Right hindlimb (tissue), 1 donor: ENCODE measurements at places on chromosomes 5 and 9.

DNA sequence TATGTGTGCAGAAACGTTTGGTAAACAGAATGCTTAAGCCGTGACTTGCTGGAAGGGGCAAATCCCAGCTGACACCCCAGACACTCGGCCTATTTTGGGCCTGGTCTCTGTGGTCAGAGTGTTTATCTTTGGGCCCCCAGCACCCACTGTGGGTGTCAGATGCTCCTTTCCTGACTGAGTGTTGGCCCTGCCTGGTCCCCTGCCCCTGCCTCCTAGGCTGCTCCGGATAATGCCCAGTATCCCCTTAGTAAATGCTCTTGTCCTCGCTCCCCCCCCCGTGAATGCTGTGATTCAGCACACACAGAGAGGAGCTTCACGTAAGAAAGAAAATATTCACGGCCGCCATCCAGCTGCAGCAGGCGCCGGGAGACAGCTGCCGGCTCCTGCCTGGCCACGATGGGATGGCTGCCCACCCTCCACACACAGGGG lies 11.3 kb upstream of the ANGPTL2 start:
- DNase-seq: peak; percentile 89

DNA sequence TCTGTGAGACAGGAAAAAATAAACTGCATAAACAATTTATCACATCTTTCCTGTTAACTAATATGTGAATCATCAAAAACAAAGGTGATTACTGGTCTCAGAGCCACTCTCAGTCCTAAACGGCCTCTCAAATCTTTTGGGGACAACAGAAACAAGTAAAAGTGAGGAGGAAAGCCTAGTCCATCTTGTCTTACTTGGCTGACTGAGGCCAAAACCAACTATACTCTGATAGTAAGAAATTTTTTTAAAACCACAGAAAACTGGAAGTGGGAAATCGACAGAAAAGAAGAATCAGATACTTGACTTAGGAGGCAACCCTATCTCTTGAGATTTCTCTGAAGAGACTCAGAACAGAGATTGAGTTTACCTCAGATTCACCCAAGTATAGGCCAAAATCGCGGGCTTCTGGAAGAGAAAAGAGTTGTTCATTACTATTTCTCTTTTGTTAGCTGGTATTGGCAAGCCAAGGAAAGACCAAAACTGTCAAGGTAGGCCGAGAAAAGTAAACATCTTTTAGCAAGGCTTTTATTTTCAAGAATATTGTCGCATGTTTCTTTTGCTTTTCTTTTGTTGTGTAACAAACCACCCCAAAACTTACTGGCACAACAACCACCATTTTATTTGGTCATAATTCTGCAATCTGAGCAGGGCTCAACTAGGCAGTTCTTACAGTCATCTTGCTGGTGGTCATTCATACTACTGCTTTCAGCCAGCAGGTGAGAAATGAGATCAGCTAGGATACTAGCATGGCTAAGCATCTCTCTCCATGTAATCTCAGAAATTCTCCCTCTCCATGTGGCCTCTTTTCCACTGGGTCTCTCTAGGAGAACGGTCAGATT lies 46.1 kb downstream of the RFX3 start:
- no peak for DNase-seq

DNA sequence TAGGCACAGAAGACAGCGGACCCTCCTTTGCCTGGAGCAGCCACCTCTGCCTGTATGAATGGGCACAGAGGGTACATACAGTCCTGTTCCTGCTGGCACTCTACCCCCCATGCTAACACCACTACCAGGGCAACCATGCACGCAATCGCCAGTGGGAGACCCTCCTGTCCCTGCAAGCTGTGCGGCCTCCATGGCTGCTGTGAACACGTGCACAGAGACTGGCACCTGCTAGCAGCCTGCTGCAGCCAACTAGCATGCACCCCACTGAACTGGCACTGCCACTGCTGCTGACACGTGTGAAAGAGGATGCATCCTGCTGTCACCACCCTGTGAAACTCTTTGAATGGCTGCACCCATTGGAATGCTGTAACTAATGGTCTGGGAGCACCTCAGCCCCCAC lies 885.2 kb upstream of the ARRDC3 start:
- no peak for DNase-seq

DNA sequence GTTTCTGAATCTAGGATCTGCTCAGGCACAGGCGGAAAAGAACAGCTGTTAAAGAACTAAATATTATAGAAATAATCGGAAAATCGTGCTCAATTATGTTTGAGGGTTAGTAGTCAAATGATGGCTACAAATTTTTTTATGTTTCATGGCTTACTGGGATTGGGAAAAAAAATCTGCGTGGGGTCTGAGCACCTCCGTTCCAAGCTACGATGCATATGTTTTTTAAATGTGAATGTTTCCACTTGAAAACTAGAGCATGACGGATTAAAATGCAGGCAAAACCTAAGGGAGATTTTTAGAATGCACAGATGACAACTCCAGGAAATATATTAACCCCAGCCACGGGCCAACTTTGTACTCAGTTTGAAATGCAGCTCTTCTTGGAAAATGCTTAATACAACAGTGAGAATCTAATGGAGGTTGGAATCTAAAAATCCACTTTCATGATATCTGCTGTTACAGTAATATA lies 5.3 kb downstream of the OTP start:
- DNase-seq: no peak

DNA sequence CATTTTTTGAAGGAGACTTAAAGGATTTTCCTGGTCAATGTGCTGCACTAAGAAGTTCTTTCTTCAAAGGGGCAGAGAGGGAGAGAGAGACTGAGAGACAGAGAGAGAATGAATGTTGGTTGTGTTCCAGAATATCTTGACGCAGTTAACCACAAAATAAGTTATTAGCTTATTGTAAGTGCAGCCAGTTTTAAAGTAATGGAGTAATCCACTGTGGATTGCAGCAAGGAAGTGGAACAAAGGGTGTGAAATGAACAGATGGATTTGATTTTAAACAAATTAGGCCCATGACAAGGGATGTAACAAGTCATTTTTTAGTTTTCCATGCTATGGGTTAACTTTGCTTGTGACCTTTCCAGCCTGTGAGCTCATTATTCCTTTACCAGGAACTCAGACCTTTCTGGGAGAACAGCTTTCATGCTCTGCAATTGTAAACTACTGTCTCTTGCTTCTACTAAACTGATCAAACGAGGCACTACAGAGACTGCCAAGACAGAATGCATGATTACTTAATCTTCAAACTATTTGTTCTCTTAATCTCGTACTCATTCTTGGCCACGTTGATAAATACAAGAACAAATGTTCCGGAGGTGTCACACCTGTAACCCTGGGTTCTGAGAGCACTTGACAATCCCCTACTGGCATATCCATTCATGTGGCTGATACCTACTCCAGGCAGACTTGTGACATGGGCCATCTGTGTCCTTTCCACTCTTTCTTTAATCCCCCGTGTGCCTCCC lies 131.1 kb downstream of the TLE1 start:
- DNase-seq: peak; percentile 54

- DNase-seq: no peak
Observed at GRCh38 chr5:31133488-31133887, 60.0 kb upstream of the CDH6 start.

GRCh38 chr9:131503626-131504465 lies 1.1 kb downstream of the POMT1 start:
- DNase-seq: no peak

GRCh38 chr5:94111209-94112004 lies 370.0 kb upstream of the POU5F2 start:
- DNase-seq: peak; percentile 96

- no peak for DNase-seq
Observed at GRCh38 chr9:121714075-121714705, 62.8 kb downstream of the DAB2IP start.

- DNase-seq: no peak
Observed at GRCh38 chr5:53520813-53521212, 39.6 kb upstream of the NDUFS4 start.

- DNase-seq: no peak
Observed at GRCh38 chr9:128392302-128393144, 21.3 kb downstream of the URM1 start.

DNA sequence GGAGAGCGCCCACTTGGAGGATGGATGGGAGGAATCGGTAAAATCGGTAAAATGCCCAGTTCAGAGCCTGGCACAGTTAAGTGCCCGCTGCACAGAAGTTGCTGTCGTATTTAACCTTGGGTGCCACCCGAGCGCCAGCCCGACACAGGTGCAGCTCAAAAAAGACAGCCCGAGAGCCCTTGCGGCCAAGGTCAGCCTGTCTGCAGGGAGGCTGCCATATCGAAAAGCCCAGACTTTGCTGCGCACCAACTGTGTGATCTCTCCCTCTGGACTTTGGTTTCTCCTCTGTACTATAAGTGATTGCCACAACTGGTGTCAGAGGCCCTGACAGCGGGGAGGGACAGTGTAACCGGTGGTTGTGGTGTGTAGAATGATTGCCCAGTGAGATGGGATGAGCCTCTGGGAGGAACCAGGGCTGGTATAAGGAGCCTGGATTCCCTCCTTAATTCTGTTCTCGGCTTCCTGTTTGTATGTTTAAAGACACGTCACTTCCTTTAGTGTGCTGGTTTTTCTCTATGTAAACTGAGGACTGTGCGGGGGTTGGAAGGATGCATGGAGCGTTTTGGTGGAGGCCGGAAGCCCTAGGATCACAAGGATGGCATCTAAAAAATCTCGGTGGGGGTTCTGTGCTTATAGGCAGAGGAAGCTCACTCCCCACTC lies 792 bp downstream of the NTMT1 start:
- DNase-seq: no peak

DNA sequence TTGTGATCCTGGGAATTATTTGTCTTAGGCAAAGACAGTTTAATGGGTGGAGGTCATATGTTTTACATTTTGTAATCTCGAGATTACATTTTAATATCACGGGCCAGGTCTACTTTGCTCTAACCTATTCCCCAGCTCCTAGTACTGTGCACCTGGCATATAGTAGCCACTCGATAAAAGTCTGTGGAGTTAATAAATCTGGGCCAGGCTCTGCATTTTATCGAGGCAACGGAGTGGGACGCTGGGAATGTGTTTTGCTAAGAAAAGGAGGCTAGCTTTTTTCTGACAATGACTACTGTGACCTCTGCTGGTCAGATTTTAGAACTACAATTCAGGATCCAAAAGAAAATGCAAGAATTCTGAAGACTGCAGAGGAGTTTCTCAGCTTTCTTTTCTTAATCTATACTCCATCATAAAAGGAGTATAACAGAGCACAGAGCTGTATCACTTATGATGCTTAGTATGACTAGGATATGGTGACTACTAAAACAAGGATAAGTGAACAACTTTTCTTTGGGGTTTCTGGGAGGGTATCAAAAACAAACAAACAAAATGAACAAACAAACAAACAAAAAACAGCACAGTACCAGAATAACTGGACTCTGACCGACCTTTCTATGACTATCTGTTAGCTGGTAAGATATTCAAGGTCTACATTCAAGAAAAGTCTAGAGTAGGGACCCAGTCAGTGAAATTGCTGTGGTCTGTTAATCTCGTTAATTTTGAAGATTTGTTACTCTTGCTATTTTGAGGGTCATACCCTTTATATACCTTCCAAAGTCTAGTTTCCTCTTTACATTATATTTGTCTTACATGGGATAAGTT lies 46.1 kb upstream of the CER1 start:
- DNase-seq: peak; percentile 62

DNA sequence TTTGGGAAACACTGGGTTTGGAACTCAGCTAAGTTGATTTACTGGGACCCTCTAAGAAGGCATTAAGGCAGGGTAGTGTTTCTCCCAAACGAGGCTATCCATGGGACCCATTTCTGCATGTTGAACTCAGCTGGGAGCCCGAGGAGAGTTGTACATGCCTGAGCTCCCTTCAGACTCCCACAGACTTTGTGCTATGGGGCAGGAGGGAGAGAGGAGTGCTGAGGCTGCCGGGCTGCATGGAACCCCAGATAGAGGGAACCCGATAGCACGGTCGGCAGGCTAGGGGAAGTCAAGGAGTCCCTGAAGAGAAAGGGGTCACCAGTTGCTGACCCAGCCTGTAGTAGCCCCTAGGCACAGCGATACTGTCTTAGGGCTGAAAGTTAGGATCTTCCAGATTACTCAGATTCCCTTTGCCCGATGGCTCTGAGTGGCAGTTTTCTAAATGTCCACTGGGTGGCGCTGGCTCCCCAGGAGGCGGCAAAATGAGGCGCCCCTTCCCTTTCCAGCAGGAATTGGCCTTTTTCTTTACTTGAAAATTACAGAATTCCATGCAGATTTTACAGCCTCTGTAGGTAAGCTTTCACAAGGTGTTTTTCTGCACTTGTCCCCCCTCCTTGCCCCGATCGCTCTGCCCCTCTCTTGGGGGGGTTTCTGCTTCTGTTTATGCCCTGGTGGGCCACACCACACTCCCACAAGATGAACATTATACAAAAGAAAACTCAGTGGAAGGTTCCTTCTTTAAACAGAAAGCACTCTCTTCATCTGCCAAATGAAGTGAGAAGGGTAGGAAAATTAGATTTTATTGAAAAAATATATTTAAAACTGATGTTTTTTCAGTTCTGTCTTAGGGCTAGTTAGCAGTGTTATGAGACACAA lies 17.8 kb downstream of the NANS start:
- peak; percentile 62 for DNase-seq

DNA sequence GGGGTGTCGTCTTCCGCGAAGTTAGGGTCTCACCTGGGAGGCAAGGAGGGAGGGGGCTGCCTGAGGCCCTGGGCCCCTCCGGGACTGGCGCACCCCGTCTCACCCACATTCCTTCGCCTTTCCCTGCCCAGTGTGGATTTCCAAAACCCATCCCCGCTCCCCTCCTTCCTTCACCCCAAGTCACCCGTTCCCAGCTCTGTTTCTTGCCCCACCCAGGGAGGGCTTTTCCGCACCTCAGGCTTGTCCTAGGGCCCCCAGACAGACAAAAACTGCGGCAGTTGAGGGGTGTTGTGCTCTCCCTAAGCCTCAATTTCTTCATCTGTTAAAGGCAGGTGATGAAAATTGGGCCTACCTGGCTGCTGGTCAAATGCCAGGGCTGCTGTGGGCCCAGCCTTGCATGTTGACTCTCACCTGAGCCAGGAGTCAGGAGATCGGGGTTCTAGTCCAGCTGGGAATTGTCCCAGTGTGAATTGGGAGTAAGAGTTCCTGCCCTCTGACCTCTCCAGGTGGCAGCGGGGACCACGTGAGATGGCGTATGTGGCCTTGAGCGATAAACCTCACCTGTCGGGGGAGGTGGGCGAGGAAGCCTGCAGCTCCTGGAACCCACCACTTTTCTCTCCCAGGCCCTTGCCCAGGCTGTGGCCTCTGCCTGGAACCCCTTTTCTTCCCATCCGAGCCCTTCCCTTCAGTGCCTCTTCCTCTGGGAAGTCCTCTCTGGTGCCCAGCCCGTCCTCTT lies 143.4 kb upstream of the IER5L start:
- DNase-seq: peak; percentile 23
